ENCODE measurements at places on chromosomes 13 and 19.

GRCh38 chr13:35841060-35841521 is 290.1 kb downstream of the DCLK1 start:
- DNase-seq, result no peak
- no peaks in the 10 kb centered on the region for H3K36me3 ChIP-seq
- no peak overlapping the region for H3K27ac ChIP-seq
- H3K27me3 ChIP-seq, result no peaks in the 10 kb centered on the region
- no peak overlapping the region for H3K4me3 ChIP-seq

DNA sequence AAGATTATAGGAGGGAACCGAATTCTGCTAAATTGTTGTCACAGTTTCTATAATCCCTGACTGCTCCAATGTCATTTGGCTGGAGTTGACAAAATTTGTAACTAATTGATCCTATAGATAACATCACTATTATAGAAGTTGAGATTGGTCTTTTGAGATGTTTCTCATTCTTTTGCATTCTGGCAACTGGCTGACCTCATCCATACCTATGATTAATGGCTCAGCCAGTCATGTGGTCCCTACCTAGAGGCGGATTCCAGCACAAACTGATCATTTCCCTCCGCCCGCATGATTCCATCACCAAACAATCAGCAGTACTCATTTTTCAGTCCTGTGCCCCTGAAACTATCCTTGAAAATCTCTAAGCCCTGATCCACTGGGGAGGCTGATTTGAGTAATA is 4.2 kb downstream of the PSG2 start:
- H3K27me3 ChIP-seq, result no peaks in the 10 kb centered on the region
- no peaks in the 10 kb centered on the region for H3K36me3 ChIP-seq
- H3K4me3 ChIP-seq, result no peak overlapping the region
- no peak overlapping the region for H3K27ac ChIP-seq
- H3K4me1 ChIP-seq, result no peaks in the 10 kb centered on the region

DNA sequence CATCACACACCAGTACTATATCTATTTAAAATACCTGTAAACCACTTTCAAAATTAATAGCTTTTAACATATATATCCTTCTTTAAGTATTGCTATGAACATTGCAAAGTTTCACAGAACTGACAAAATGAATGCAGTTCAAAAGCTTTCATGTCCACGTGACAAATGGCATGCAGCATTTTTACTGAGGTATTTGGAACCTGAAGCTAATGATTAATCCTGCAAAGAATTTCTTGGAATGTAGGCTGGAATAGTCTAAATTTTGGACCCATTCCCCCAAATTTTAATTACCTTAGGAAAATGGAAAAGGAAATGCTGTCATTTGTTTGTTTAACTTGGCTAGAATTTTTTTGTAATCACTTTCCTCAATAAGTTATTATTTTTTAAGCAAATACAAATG is 423.8 kb upstream of the GPC6 start:
- DNase-seq, result no peak
- no peak overlapping the region for H3K4me3 ChIP-seq
- H3K4me1 ChIP-seq, result peaks cover 3% of the 10 kb centered on the region
- H3K36me3 ChIP-seq, result no peaks in the 10 kb centered on the region
- no peaks in the 10 kb centered on the region for H3K27me3 ChIP-seq
- no peak overlapping the region for H3K27ac ChIP-seq

DNA sequence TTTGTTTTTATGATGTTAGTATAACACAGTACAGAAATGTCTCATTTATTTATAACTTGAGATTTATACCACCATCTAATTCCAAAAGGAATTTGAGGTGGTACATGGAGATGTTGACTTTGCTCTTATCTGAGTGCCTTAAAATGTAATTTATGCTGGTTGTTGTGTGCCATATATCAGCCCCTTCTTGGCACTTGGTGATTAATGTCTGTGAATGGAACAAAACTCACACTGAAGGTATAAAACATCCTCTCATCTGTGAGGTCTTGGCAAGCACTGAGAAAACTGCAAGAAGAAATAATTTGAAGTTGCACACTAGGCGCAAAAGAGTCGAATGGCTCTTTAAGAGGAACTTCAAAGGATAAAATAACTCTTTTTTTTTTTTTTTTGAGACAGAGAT is 240.4 kb downstream of the B3GLCT start:
- DNase-seq, result no peak
- no peak overlapping the region for H3K27ac ChIP-seq
- peaks cover 19% of the 10 kb centered on the region for H3K27me3 ChIP-seq
- no peaks in the 10 kb centered on the region for H3K4me1 ChIP-seq
- no peaks in the 10 kb centered on the region for H3K36me3 ChIP-seq
- H3K4me3 ChIP-seq, result no peak overlapping the region

- H3K36me3 ChIP-seq, result no peaks in the 10 kb centered on the region
- no peak overlapping the region for H3K4me3 ChIP-seq
- H3K27ac ChIP-seq, result no peak overlapping the region
- DNase-seq, result no peak
Observed at GRCh38 chr13:31020996-31021395, 88.5 kb downstream of the TEX26 start.

DNA sequence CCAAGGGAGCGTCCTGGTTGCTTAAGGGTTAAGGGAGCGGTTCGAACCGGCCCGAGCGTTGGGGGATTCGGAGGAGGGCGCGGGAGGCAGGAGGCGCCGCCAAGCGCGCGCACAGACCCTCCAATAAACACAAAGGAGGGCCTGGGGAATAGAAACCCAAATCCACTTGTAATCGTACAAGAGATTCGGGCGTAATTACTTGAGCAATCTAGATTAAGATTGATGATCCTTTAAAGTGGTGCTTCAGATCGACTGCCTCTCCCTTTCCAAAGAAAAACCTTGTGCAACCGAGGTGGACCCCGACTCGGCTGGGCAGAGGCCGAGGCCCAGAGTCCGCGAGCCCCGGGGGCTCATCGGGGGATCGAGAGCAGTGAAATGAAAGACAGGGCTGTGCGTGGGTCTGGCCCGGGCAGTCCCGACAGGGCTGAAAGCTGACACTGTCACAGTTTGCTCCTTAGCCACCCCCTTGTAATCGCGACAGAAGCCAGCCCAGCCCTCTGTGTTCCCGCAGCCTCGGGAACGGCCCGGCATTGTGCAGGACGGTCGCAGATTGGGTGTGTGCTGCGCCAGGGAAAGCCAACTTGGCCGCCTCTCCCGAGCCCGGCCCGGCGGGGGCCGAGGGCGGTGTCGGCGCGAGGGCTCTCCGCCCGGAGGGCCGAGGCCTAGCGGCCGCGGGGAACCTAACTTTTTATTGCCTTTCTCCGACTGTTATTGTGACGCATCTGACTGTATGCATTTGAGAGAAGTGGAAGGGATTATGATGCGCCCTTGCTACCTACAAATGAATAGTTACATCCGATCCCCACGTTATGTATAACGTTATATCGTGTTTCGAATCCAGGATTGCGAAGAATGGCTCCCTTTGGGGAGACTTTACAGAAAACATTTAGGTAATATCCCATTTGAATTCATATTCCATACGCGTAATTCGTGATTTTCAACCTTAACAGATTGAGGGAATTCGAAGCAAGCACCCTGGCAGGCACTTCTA is 5.5 kb downstream of the MAB21L1 start:
- no peak for DNase-seq
- H3K27me3 ChIP-seq, result peaks cover 63% of the 10 kb centered on the region
- H3K36me3 ChIP-seq, result peaks cover 4% of the 10 kb centered on the region
- H3K4me3 ChIP-seq, result peak overlapping the region; percentile 28

DNA sequence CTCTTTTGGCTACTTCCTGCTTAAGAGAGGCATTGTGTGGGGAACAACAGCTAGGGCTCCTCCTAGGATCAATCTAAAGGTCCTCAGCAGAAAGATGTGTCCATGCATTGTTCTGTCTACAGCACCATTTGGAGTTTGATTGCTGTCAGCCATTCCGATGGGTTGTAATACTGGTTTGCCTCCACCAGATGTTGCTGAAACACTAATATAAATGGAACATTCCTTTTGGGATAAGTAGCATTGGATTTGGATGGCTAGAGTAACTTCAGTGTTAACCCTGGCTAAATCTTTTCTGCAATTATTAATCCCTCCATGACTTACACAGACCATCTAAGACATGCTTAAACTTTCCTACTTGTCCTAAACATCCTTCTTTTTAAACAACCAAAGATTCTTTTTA is 104.2 kb downstream of the TDRD3 start:
- no peak overlapping the region for H3K4me3 ChIP-seq
- DNase-seq, result no peak
- no peaks in the 10 kb centered on the region for H3K4me1 ChIP-seq
- no peaks in the 10 kb centered on the region for H3K27me3 ChIP-seq
- H3K27ac ChIP-seq, result no peak overlapping the region
- H3K36me3 ChIP-seq, result peaks cover 81% of the 10 kb centered on the region

DNA sequence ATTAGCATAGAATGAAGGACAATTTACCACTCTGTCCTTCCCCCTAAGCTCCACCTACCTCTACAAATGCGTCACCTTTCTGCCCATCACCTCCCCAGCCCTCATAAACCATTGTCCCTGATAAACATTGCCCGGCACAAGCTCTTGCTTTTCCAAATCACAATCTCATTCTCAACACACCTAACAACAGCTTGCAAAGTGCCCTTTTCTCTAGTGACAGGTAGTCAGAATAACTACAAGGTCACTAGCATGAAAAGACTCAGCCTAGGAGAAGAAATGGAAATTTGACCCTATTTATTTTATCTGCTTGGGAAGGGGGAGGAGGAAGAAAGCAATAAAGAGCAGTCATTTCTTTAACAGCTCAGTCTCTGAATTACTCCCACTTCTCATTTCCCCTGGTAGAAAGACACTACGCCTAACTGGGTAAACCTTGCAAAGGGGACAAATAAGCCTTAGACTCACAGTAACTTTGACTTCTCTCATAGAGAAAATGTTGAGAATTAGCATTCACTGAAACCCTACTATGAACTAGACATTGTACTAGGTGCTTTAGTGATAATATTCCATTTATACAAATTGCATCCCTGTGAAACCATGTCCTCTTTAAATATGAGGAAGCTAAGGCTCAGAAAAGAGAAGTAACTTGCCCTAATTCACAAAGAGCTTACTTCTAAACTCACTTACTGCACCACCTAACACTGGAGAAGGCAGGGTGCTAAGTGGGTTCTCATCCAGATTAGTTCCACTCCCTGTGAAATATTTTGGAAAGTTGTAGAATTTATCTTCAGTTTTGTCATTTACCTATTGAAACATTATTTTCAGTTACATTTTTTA is 116.2 kb upstream of the FNDC3A start:
- DNase-seq, result no peak
- H3K27ac ChIP-seq, result no peak overlapping the region
- peaks cover 5% of the 10 kb centered on the region for H3K27me3 ChIP-seq
- no peak overlapping the region for H3K4me3 ChIP-seq
- H3K4me1 ChIP-seq, result peaks cover 20% of the 10 kb centered on the region
- H3K36me3 ChIP-seq, result no peaks in the 10 kb centered on the region

DNA sequence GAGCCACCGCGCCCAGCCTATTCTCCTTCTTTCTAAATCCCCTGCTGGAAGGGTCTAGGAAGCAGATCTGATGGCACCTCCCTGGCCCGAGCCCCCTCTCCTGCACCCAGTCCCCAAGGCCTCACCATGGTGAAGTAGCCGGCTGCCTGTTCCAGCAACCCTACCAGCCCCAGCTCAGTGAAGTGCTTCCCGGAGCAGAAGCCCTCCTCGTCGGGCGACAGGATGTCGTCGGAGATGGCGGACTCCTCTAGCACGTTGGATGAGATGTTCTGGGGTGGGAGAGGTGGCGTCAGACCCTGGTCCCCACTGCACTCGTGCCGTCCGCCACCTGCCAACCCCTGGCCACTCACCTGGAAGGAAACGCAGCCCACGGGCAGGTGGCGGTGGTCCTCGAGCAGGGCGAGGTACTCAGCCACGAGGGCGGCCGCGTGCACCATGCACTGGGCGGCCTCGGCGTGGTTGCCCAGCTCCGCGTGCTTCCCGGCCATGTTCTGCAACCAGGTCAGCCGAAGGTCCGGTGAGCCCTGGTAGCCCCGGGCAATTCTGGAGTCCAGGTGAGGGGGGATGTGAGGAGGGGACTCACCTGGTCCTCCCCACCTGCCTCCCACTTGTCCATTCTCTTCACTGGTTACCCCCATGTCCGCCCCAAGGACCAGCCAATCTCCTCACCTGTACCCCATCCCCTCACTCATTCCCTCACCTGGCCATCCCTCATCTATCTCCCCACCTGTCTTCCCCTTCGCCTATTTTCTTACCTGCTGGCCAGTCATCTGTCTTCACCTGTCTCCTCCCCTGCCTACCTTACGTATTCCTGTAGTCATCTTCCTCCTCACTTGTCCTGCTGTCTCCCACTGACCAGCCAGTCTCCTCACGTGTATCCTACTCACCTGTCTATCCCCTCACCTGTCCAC is 11.5 kb upstream of the KANK2 start:
- DNase-seq, result no peak
- no peaks in the 10 kb centered on the region for H3K36me3 ChIP-seq

DNA sequence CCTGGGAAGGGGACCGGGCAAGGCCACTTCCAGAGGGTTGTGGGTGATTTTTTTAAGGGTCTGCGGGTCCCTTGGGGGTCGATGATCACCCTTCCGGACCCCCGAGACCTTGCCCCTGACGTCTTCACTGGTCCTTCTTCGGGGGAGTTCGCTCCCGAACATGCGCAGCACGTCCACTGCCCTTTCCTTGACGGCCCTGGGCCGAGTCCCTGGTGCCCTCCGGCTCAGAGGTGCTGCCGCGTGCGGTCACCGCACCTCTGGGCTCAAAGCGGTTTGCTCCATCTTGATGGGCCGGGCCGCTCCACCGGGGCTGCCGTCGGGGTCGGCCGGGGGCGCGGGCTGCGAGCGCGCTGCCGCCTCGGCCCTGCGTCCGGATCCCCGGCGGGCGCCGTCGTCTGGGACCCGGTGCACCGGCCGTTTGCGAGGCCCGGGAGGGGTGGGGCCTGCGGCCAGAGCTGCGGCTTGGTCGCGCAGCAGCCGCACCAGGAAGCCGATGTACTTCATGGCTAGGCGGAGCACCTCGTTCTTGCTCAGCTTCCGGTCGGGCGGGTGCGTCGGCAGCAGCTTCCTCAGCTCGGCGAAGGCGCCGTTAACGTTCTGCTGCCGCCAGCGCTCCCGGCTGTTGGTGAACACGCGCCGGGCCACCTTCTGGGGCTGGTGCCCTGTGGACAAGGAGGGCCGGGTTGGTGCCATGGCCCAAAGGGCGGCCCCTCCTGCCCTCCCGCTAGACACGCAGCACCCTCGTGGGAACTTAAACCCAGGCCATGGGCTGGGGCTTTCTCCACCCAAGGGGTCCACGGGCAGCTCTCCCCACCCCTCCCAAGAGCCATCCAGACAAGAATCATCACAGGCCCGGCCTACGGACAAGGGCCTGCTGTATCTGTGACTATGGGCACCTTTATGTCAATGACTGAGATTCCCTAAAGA is 3.3 kb downstream of the LYL1 start:
- DNase-seq, result peak; percentile 89
- peak overlapping the region; percentile 65 for H3K4me3 ChIP-seq
- peaks cover 5% of the 10 kb centered on the region for H3K36me3 ChIP-seq

- no peak overlapping the region for H3K27ac ChIP-seq
- no peak for DNase-seq
- H3K4me3 ChIP-seq, result no peak overlapping the region
- no peaks in the 10 kb centered on the region for H3K36me3 ChIP-seq
Observed at GRCh38 chr19:48950159-48950558, 4.5 kb upstream of the BAX start.

Measured in activated CD4-positive, alpha-beta T cell treated with anti-CD3 and anti-CD28 coated beads for 36 hours (primary cell).